Right renal cortex interstitium (tissue), 3 donors: ENCODE measurements at places on chromosomes 6 and 20. TPM values are rescaled to one million over a fixed set of nuclear protein-coding genes. Genes with fewer than 3 reads are reported as not detected.

- no peak for DNase-seq
Observed at GRCh38 chr20:48782053-48782452, 45.7 kb downstream of the PREX1 start.

GRCh38 chr6:46219661-46220060 lies 48.9 kb upstream of the ENPP5 start:
- DNase-seq = no peak

GRCh38 chr20:2051946-2052345 lies 49.7 kb upstream of the STK35 start:
- no peak for DNase-seq

DNA sequence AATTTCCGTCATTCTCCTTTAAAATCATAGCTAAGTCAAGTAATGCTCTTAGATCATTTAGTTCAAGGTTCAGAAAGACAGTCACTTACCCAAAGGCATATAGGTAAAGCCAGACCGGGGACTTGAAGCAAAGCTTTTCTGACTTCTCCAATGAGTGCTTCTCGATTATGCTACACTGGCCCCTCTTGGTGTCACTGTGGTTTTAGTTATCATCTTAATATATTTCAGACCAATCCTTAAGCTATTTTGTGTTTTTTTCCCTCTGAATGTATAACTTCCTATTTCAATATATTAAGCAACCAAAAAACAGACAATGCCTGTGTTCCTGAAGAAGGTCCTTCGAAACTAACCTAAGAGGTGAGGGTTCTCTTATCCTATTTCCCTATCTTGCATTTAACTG lies 3.9 kb downstream of the PRDM1 start:
- no peak for DNase-seq

GRCh38 chr6:160427312-160428068 lies 79.3 kb downstream of the SLC22A3 start:
- DNase-seq = no peak

DNA sequence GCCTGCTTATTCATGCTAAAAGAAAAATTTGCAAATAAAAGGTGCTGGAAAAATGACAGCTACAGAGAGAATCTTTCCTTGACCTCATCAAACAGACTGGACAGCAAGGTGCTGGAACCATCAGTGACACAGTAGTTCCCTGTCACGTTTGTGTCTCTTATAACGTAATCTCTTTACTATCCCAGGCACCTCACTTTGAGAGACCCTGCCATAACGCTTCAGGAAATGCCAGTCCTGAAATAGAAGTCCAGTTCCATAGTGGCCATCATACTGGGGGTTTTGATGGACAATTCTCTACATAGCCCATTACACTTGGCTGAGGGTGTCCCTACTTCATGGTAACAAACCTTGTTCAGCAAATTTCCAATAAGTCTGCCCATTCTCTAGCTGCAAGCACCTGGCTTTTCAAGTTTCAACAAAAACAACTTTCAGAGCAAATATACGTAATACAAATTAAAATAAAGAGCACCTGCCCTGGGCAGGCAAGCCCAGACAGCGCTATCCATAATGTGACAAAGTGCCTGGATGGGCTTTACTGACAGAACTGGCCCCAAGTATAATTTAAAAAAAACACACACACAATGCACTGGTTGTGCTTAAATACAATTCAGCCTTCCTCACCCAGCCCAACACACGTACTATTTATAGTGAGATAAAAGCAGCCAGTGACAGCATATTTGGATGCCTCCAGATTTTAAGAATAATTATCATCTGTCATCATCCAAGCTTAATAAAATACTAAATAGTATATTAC lies 38.7 kb downstream of the CNKSR3 start:
- no peak for DNase-seq

- DNase-seq = no peak
Observed at GRCh38 chr6:170012037-170012330, 260.6 kb downstream of the ERMARD start.

DNA sequence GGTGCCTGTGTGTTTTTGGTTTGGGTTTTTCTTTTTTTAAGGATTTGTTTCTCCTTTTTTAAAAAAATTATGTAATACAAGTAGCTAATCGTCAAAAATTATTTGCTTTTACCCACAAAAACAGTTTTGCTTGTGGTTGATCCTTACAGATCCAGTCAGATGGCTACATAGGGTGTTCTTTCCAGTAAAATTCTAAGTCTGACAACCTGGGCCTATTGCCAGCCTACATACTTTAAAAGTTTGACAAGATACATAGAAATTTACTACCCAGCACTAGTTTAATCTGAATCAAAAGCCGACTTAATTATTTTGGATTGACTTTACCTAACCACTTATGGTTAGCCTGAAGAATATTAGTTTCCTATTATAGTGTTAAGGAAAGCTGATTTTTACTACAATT lies 2.1 kb upstream of the SOX4 start:
- no peak for DNase-seq

DNA sequence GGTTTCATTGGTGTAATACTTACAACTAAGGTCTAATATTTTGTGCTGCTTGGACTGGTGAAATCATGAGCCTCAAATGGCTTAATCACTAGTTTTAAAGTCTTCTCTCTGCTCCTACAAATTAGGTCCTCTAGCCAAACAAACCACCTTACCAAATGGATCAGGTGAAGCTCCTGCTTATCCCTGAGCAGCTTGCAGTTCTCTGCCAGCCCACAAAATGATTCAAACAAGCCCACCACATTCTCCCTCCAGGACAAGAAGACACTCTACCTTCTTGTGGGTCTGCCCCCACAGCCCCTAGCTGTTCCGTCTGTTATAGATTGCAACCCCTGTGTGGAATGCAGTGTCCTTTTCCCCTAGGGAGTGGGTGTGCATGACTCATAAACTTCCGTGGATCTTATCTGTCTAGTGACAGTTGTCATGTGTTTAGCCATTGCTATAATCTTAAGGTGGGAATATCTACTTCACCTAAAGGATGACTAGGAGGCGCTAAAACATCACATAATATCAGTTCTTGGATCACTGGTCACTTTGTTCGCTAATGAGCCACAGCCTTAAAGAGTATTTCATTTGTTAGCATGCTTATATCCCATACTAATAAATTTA lies 940.5 kb upstream of the MANEA start:
- no peak for DNase-seq

- no peak for DNase-seq
Observed at GRCh38 chr20:58623579-58624473, 27.3 kb upstream of the STX16 start.

DNA sequence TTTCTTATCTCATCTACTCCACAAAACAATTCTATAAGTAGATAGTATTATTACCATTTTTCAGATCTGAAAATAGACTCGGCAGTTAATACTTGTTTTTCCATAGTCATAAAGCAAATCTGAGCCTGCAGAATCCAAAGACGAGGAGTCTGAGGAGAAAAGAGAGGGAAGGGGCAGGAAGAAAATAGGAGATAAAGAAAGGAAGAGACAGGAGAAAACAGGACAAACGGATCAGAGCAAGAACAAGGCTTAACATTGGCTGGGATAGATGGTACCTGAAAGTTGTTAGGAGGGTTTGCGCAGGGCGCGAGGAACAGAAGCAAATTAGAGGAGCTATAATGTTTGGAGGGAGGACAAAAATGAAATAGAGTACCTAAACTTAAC lies 639 bp upstream of the PPIL1 start:
- DNase-seq = no peak

GRCh38 chr6:134288538-134289203 lies 29.2 kb downstream of the SGK1 start:
- no peak for DNase-seq

- no peak for DNase-seq
Observed at GRCh38 chr6:125194941-125195340, 41.4 kb downstream of the TPD52L1 start.

- DNase-seq = no peak
Observed at GRCh38 chr6:21715180-21715579, 121.6 kb downstream of the SOX4 start.

- no peak for DNase-seq
Observed at GRCh38 chr20:24724982-24725533, 224.0 kb upstream of the CST7 start.

Gene LY6G6F
- polyA plus RNA-seq = 1.5 TPM

Gene MYBL2
- 23.4 TPM for polyA plus RNA-seq

Gene NXT1
- polyA plus RNA-seq = 18.0 TPM

Gene KIAA0408
- 5.8 TPM for polyA plus RNA-seq
